ENCODE measurements at places on chromosomes 6 and 20.

DNA sequence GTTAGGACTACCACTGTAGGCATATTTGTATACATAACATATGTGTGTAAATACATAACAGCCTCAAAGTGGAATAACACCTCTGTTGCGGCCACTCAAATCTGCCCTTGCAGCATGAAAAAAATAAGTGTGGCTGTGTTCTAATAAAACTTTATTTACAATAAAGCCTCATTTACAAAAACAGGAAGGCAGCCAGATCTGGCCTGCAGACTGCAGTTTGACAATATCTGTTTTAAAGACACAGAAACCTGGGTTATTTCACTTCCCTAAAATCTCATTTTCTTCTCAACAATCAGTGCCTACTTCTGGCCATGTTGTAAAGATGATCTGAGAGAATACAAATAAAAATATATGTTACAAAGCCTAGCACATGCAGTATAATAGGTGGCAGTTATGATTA lies 53.9 kb upstream of the SCML4 start:
- DNase-seq: no peak

DNA sequence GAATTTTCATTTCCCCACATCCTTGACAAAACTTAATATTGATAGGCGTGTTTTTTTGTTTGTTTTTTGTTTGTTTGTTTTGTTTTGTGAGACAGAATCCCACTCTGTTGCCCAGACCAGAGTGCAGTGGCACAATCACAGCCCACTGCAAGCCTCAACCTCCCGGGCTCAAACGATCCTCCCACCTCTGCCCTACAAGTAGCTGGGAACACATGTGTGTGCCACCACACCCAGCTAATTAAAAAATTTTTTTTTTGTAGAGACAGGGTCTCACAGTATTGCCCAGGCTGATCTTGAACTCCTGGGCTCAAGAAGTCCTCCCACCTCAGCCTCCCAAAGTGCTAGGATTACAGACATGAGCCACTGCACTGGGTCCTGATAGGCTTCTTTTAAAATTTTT lies 9.2 kb downstream of the CEP57L1 start:
- no peak for DNase-seq

DNA sequence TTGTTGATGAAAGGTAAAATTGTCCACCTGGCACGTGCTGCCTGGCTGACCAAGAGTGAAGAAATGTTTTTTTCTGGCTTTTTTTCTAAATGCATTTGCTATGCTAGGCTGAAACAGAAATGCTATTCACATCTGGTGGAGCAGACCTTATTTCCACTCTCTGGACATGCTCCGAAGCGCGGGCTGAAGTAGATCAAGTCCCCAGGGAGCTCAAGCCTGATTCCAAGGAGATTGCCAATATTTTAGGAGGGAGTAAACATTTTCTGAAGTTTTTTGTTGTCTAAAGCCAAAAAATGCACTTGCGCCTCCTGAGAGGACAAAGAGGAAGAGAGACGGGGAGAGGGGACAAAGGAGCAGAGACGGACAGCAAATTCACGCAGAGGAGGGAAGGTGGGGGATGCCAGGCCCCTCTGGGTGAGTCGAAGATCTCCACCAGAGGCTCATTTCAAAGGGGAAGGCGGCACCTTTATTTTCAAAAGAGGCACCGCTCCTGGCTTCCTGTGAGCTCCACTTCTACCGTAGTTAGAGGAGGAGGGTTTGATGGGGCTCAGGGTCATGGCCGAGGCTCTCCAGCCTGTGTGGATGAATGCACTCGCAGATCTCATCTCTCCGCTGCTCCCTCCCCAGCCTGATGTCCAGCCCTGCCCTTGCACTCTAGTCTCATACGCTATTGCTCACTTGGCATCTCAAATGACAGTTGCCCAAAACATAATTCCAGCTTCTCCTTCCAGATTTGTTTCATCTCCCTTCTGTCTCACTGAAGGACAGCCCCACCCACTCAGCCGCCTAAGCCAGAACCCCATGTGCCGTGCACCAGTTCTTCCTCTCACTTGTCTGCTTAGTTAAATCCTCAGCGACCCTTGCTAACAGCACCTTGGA lies 23.1 kb upstream of the SMOC2 start:
- DNase-seq: no peak

GRCh38 chr20:2907519-2907918 lies 34.2 kb downstream of the PTPRA start:
- DNase-seq: no peak
